GF-D8 (cell line): ENCODE measurements at places on chromosomes 7 and 10.

DNA sequence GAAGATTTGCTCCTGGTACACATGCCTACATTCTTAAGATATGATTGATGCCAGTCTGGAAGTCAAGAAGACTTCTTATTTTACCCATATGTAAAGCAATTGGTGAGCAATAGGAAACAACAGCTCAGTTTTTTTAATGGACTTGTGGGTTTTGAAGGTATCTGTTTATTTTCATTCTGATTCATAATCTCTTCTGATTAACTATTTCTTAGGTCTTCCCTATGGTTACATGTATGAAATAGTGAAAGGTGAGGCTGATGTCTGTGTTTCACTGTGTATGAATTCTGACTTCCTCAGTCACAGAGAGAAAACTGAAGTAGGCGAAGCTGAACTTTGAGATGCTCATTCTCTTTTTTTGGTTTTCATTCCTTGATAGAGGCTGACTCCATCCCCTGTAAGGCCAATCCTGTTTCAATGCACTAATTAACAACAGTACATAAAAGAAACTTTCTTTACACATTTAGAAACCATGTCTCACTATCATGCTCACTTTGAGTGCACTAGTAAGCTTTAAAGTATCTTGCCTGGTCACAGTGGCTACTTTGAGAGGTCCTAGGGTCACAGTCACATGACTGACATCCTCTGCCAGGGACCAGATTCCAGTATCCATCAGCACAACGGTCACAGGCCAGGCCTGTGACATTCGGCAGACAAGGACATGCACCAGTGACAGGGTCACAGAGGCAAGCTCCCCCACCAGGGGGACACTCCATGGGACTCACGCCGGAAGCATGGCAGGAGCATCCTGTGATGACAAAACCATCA is 59.5 kb upstream of the LAMB1 start:
- no peak for DNase-seq

DNA sequence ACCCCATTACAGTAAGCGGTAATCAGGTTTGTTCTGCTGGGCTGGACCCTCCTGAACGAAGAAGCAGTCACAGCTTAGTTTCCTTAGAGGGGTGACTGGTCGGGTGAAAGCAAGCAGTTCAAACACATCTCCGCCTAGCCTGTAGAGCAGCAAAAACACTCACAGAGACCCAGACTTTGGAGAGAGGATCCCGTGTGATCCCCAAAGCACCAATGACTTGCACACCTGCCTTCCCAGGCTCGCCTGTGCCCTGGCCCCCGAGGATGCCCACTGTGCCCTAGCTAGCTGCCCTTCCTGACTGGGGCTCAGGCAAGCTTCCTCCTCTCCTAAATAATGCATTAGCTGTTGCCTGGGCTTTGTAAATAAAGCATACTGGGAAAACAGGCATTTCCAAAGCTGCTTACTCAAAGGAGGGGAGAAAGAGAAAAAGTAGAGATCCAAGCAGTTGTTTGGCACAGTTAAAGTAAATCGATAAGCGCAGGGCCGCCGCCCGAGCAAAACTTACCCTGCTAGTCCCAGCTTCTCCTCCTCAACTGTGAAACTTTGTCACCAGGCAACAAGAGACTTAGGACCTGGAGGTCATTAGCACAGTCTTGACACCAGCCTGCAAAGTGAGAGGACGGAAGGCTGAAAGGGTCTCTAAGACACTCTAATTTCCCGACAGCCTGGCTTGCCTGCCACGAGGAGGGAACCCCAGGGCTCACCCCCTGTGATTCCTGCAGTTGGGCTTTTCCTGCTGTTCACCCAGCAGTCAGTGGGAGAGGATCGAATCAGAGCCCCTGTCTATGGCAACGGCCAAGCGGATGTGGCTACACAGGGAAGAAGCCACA is 4.8 kb downstream of the LRRC18 start:
- no peak for DNase-seq

- no peak for DNase-seq
Measured at GRCh38 chr7:50564640-50565558, at the start of gene DDC. DDC (minus strand) TSS chr7:50565405; CDS start chr7:50544085, 21,320 bp downstream.

DNA sequence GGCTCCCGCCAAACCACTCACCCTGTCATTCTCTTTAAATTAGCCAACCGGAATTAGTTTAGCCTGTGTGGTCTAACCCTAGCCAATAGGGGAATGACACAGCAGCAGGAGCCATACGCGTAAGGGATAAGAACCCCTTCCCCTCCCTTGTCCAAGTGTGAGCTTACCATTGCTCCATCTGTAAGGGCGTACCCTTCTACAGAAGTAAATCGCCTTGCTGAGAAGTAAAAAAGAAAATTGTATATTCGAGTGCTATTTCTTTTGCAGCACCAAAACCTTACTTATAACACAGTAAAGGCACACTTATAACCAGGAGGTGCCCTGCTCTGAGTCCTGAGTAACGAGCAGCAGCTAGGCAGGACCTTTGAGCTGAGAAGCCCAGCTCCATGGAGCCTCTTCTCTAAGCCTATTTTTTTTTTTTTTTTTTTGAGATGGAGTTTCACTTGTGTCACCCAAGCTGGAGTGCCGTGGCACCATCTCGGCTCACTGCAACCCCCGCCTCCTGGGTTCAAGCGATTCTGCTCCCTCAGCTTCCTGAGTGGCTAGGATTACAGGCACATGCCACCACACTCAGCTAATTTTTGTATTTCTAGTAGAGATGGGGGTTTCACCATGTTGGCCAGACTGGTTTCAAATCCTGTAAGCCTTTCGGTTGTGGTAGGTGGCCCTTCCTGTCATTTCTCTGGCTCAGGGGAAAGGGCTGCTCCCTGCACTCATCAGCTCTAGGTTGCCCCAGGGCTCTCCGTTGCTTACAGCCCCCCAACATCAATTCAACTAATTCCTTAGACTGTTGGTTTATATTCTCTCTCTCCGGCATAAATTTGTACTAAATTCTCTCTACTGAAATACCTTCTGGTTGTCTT is 73.3 kb downstream of the NSUN6 start:
- no peak for DNase-seq

DNA sequence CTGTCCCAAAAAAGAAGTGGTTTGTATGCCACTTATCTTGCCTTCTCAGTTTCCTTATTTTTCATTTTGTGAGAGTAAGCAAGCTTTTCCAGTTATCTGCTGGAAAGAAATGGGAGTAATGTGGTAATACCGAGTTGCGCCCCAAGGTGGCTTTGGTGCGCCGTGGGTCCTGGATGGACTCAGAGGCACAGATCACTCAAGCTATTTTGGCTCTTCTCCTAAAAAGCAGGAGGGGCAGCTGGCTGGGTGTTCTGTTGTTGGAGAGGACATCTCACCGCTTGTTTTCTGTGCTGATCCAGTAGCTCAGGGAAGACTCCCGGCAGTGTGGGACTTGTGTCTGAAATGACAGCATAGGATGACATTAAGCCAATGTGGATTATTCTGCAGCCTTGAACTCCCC is 16.4 kb downstream of the PRKRIP1 start:
- DNase-seq = no peak

- DNase-seq = no peak
Measured at GRCh38 chr7:102415685-102416225, 17.6 kb upstream of the ORAI2 start.

DNA sequence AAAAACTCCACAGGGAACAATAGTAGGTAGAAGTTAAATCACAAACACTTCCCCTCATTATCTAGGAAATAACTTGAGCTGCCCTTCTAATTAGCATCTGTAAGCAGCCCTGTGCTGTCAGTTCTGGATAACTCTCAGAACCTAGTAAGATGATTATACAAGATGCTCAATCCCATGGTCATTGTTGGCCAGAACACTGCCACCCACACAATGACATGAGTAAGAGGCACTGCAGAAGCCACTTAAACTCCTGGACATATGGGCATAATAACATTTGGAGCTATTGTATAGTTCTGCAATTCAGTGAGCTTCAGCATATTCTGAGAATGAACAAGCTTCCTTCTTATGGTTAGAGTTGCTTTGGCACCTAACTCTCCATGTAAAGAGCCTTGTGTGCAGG is 153.8 kb downstream of the PLPP4 start:
- no peak for DNase-seq

GRCh38 chr10:133306941-133307379 is 1.7 kb downstream of the TUBGCP2 start:
- no peak for DNase-seq

GRCh38 chr7:133376514-133376913 is 123.6 kb downstream of the EXOC4 start:
- DNase-seq = no peak

GRCh38 chr10:18350340-18350739 is 210.1 kb downstream of the CACNB2 start:
- DNase-seq = no peak

DNA sequence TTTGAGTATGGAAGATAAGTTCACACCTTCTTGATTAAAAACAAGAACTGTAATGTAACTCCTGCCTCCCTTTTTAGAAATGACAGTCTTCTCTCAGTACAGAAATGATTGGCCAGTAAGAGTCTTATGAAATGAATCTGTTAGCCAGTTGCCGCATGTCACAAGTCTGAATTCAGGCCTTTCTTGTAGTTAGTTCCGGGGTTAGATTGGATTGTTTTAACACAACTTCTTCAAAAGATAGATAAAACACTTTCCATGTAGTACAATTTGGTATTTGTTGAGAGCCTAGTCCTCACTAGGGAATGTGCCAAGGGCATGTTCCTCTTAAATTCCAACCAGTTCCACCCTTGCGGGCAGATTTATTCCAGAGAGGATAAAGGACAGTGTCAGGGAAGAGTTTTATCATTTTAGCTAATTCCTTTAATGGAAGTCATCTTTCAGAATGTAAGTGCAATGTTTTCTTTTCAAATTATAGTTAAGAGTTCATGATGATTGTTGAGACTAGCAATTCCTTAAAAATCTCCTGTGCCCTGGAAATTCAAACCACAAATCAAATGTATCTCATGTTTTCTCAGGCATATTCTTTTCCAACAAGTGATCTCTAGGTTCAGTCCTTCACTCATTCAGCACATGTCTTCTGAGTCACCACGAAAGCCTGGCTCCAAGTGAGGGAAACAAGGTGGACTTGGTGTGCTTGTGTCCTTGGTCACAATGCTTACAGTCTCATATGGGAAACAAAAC is 4.1 kb downstream of the FHIP2A start:
- no peak for DNase-seq

GRCh38 chr10:63629363-63630084 is 108.3 kb downstream of the REEP3 start:
- peak; percentile 79 for DNase-seq

DNA sequence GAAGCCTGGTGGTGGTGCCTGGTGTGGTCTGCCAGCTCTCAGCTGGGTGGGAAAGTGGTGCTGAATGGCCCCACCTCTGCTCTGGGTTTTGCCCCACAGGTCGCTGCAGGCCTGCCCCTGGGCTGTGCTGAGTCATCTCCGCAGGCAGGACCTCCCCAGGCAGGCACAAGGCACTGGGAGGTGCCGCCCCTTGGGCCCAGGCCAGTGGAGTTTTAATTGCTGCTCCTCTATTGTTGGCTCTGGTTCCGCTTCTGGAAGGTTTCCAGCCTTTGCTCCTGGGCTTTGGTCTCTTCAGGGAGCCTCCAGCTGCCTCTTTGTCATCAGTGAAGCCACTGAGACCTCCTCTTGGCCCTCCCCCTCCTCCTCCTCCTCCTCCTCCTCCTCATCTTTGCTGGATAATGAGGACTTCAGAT is 180.3 kb upstream of the GRB10 start:
- no peak for DNase-seq

GRCh38 chr7:1915956-1916600 is 246.0 kb downstream of the ELFN1 start:
- no peak for DNase-seq
